ENCODE measurements at places on chromosomes 6 and 20.
A peak's percentile ranks its signal among the peaks of the same experiment; 100 is the strongest.

GRCh38 chr6:41720783-41721182, 14.6 kb downstream of the TFEB start:
- no peak for DNase-seq

DNA sequence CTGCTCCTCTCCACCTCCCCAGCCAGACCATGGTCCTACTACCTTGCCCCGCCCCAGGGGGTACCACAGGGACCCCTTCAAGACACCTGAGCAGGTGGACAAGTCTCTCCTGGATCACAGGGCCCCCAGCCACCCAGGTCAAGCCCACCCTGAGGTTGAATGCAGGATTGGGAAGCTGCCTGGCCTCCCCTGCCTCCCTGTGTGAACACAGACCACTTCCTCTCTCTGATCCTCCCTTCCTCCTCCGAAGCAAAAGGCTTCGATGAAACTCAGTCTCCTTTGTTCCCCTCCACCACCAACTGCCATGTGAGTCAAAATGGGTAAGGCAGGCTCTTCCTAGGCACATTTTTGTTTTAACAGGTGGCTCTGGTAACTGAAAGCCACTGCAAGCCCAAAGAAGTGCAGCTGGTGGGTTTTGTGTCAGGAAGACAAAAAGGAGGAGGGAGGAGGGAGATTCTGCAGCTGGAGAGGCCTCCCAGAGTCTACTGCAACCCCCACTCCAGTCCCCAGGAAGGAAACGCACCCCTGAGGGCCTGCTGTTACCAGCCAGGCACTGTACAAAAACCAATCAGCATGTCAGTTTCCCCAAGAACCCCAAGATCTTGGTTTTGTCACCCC, 5.4 kb downstream of the ADA start:
- DNase-seq: no peak

DNA sequence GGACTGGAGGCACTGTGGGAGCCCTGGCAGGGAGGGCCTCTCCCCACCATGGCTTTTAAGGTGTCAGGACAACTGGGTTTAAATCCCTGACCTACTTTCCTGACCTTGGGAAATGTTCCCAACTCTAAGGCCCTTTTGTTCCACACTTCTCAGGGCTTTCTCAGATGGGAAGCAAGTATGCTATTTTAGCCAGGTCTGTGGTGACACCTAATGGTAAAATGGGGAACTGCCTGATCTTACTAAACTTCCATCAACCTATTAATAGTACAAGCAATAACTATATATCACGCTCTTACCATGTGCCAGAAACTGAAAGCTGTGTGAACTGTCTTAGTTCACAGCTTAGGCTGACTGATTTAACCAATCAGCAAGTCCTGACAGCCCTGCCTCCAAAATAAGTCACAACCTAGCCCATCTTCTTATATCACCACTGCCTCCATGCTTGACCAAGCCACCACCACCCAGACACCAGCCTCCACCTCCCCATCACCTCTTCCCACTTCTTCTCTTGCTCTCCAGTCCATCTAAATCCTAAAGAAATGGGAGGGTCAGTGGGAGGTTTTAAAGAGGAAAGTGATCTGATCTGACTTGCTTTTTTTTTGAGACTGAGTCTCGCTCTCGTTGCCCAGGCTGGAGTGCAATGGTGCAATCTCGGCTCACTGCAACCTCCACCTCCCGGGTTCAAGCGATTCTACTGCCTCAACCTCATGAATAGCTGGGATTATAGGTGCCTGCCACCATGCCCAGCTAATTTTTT, 6.9 kb upstream of the BLCAP start:
- no peak for DNase-seq

DNA sequence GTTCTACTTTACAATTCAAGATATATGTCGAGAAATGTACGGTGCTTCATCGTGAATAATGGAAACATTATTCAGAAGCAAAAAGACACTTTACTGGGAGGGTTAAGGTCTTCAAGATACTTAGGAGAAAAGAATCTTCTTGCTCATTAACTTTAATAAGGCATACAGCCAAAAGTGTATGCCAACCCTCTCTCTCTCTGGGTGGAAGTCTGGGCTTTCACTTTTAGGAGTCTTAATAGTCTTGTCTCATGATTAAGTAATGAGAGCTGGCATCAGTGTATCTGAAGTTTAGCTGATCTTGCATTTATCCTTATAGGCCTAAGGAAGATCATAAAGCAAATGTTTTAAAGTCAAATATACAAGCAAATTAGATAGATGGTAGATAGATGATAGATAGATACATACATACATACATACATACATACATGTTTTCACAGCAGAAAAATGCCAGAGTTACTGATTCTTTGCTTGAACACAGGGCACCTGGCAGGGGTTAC, 21.5 kb downstream of the OLIG3 start:
- DNase-seq: no peak

- DNase-seq: no peak
Observed at GRCh38 chr6:146408583-146408982, 135.1 kb upstream of the RAB32 start.

DNA sequence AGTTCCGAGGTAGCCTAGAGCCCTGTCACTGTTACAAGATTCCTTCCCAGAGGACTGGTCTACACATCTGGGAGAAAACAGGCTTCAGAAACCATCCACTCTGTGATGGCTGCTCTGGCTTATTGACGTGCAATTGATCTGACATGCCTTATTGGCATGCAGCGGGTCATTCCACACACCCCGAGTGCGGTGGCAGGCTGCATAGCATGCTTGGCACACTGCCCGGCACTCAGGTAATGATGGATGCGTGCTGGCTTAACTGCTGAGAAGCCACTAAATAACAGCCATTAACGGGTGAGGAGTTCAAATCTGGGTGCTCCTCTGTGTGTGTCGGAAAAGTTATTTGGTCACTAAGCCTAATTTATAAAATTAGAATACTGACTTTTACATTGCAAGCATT, 67.9 kb upstream of the CDH4 start:
- DNase-seq: no peak

- no peak for DNase-seq
Observed at GRCh38 chr6:148811459-148811858, 64.6 kb downstream of the UST start.

DNA sequence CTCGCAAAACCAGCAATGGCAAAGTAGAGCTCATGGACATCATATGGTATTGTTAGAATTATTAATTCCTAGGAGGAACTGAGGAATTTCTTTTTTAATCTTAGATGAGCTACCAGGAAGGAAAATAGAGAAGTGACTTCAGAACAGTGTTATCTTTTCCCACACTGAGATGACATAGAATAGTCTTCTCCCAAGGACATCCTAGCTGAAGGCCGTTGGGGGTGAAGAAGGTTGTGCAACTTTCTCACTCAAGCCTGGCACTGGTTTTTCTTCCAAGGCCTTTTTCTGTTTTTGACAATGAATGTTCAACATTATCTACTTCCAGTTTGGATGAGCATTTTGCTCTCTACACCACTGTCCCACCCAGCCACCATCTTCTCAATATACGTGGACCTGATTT, 35.8 kb upstream of the MAS1 start:
- DNase-seq: no peak

DNA sequence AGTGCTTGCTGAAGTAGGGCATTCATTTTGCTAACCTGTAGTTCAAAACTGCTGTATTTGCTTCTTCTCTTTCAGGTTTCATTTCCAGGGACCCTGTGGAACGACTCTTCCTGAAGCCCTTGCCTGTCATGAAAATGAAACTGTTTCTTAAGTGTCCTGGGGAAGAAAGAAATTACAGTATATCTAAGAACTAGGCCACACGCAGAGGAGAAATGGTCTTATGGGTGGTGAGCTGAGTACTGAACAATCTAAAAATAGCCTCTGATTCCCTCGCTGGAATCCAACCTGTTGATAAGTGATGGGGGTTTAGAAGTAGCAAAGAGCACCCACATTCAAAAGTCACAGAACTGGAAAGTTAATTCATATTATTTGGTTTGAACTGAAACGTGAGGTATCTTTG, 3.4 kb upstream of the NOL7 start:
- DNase-seq: no peak

GRCh38 chr20:15836634-15837033, 736.6 kb downstream of the KIF16B start:
- no peak for DNase-seq

- peak; percentile 63 for DNase-seq
Observed at GRCh38 chr6:77463308-77463860, at the start of gene HTR1B. HTR1B (minus strand) TSS chr6:77463491; CDS start chr6:77463403, 88 bp downstream.
